ENCODE measurements at places on chromosomes 7 and 10.

- no peak for DNase-seq
Measured at GRCh38 chr7:122726881-122727280, 24.2 kb upstream of the RNF148 start.

GRCh38 chr7:64574540-64575099 is 11.7 kb upstream of the ZNF680 start:
- no peak for DNase-seq

DNA sequence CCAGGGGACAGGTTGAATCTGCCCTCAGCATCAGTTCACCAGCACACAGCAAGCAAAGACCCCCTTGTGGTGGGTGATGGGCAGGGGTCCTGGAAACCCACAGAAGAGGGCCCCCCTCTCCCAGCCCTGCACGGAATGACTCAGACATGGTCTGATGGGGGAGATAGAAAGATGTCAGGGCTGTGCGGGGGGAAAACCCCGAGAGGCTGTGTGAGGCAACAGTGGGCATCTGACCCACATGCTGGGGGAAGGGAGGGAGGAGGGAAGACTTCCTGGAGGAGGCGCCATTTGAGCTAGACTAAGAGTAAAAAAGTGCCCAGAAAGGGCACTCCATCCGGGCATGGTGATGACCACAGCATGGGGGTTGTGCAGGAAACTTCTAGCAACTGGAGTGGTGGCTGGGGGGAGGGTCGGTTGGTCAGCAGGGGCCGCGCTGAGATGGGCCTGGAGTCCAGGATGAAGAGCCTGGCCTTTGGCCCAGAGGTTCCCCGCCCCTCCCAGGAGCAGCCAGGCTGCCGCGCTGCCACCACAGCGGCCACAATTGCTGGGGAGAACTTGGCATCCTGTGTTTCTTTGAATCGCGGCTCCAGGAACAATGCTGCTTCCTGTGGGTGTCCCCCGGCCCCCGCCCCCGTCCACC is 2.5 kb downstream of the LFNG start:
- peak; percentile 56 for DNase-seq

GRCh38 chr10:122658356-122659049 is 41.1 kb downstream of the C10orf120 start:
- no peak for DNase-seq

DNA sequence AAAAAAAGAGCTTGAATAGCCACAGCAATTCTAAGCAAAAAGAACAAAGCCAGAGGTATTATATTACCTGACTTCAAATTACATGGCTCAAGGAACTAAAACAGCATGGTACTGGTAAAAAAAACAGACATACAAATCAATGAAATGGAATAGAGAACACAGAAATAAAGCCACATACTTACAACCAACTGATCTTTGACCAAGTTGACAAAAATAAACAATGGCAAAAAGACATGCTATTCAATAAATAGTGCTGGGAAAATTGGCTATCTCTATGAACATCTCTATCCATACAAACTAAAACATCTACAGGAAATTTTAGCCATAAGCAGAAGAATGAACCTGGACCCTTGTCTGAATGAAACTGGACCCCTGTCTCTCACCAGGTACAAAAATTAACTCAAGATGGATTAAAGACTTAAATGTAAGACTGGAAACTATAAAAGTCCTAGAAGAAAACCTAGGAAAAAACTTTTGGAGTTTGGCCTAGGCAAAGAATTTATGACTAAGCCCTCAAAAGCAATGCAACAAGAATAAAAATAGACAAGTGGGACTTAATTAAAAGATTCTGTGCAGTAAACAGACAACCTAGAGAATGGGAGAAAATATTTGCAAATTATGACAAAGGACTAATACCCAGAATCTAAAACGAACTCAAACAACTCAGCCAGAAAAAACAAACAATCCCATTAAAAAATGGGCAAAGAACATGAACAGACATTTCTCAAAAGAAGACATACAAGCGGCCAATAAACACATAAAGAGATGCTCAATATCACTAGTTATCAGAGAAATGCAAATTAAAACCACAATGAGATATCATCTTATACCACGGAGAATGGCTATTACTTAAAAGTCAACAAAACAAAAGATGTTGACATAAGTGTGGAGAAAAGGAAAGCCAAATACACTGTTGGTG is 72.8 kb upstream of the DDC start:
- DNase-seq = no peak

GRCh38 chr10:33335801-33336581 is 1.5 kb upstream of the NRP1 start:
- DNase-seq = no peak

DNA sequence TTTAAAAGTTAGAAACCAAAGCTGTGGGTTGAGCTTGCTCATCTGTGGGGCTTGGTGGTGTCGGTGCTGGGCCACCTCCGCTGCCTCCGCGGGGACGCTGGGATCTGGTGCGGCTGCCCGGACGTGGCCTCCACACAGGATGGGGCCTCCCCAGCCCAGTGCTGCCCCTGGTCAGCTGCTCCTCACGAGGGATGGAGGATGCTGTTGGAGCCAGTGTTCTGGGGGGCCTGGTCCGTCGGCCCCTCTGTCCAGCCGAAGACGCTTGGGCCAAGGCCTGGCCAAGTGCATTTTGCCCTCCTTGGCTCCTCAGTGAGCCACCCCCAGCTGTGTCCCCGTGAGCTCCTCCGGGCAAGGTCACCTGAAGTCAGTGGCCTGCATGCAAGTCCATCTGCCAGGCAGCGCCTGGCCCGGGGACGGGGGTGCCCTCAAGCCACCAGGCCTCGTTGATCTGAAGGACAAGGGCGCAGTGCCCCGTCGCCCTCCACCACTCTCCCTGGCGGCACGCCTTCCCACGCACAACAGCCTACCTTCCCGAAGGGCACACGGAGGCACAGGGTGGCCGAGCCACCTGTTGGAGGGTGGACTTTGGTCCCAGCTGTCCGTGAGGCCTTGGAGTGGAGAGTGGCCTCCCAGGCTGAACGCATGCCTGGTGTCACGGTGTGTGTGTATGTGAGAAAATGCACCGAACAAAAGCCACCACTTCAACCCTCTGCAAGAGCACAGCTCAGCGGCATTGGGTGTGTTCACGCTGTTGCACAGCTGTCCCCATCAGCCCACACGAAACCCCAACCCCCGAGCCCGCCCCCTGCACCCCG is 27.3 kb downstream of the KNDC1 start:
- DNase-seq = no peak

GRCh38 chr10:28214219-28214618 is 88.6 kb downstream of the MPP7 start:
- DNase-seq = no peak

- DNase-seq = peak; percentile 50
Measured at GRCh38 chr10:102231357-102232318, 5.5 kb downstream of the ELOVL3 start.

DNA sequence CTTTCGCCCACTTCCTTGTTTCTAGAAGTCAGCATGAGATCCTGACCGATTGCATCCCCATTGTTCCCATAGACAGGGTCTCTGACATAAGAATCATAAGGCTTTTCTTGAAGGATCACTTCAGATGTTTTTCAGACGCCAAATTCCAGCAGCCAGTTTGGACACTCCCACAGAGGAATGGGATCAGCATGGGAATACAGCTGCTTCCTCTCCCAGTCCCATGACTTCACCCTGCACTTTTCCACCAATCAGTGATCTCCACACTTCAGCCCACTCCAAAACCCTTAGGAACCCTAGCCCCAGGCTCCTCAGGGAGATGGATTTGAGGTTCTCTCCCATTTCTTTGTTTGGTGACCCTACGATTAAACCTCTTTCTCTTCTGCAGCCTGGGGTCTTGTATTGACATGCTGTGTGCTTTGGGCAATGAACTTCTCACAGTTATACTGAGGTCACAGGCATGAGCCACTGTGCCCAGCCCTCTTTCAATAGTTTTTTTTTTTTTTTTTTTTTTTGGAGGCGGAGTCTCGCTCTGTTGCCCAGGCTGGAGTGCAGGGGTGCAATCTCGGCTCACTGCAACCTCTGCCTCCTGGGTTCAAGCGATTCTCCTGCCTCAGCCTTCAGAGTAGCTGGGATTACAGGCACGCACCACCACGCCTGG is 52.8 kb upstream of the CHST3 start:
- DNase-seq = no peak

- DNase-seq = no peak
Measured at GRCh38 chr10:5965266-5965665, 12.1 kb downstream of the IL15RA start.

- no peak for DNase-seq
Measured at GRCh38 chr7:121595758-121596696, 199.9 kb upstream of the FAM3C start.

DNA sequence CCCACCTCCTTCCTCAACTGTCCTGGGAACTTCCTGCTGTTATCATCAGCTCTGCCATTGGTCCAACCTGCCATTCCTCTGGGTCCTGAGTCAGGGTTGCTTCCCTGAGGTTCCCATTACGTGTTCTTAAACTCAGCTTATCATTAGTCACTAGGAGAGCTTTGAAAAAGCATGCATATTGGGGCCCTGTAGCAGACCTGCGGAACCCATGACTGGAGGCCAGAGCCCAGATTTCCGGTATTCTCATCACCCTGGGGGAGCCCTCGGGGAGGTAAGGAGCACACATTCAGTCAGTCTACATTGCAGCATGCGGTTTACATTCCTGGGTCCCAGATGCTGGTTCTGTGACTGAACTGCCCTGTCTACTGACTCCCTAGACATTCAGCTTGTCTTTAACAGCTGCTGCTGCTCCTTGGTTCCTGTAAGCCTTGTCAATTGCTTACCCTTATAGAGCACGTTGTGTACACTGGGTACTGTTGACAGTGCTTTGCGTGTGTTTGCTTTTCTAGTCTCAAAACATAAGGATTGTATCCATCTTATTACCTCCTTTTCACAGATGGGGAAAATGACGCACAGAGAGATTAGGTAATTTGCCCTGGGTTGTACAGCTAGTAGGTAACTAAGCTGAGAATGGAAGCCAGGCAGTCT is 12.8 kb downstream of the CDHR3 start:
- DNase-seq = no peak

- DNase-seq = no peak
Measured at GRCh38 chr7:26499315-26499897, 207.7 kb downstream of the SNX10 start.

- DNase-seq = no peak
Measured at GRCh38 chr7:141118767-141119166, 44.9 kb downstream of the TMEM178B start.

DNA sequence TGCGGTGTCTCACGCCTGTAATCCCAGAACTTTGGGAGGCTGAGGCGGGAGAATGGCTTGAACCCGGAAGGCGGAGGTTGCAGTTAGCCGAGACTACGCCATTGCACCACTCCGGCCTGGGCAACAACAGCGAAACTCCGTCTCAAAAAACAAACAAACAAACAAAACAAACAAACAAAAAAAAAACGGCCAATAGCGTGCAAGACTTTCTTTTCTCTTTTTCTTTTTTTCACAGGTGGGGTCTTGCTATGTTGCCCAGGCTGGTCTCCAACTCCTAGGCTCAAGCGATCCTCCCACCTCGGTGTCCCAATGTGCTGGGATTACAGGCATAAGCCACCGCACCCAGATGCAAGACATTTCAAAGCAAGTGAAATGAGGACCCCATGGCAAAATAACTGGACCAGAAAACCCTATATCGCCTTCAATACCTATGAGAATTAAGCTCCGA is 1.6 kb downstream of the PSAP start:
- DNase-seq = no peak

GRCh38 chr7:81662531-81662930 is 107.3 kb downstream of the HGF start:
- no peak for DNase-seq

GRCh38 chr10:78934532-78934898 is 134.3 kb upstream of the ZMIZ1 start:
- no peak for DNase-seq

GRCh38 chr7:107090457-107090856 is 46.0 kb downstream of the PRKAR2B start:
- no peak for DNase-seq
